ENCODE measurements at places on chromosomes 3 and 15. TPM values are rescaled to one million over a fixed set of nuclear protein-coding genes. Genes with fewer than 3 reads are reported as not detected.

- no peak for DNase-seq
Measured at GRCh38 chr15:61393949-61394348, 164.8 kb upstream of the RORA start.

GRCh38 chr3:49182682-49183081 lies 11.3 kb downstream of the KLHDC8B start:
- DNase-seq = no peak

DNA sequence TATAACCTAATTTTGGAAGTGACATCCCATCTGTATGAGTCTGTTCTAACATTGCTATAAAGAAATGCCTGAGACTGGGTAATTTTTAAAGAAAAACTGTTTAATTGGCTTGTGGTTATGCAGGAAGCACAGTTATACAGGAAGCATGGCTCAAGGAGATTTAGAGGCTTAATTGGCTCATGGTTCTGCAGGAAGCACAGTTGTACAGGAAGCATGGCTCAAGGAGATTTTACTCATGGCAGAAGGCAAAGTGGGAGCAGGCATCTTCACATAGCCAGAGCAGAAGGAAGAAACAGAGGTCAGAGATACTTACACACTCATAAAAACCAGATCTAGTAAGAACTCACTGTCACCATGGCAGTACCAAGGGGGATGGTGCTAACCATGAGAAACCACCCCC lies 193.1 kb upstream of the ADAMTS9 start:
- DNase-seq = no peak

GRCh38 chr3:27544372-27544865 lies 60.2 kb upstream of the SLC4A7 start:
- DNase-seq = no peak

HIGD2B gene
- not detected for total RNA-seq

TEX55 gene
- not detected for total RNA-seq

SMAD3 gene
- 58.2 TPM for total RNA-seq

DNA sequence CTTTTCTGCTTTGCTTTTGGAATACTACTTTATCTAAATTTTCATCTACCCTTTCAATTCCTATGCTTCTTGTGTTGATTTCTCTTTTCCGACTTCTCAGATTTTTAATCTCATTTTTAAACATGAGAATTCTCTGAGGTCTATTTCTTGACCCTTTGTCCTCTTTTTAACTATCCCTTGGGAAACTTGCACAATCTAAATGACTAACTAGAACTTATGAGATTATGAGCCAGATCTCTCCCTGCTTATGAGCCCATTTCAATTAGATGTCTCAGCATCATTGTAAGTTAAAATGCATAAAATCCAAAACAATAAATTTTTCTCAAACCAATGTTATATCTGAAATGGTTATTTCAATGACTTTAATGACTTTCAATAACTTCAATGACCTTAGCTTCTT lies 296.9 kb upstream of the AGTR1 start:
- no peak for DNase-seq

- DNase-seq = no peak
Measured at GRCh38 chr15:71237456-71238188, 122.4 kb downstream of the THSD4 start.

ITGA11 gene
- 11.1 TPM for total RNA-seq

SNTN gene
- total RNA-seq = not detected

GRCh38 chr15:61396235-61396919 lies 167.3 kb upstream of the RORA start:
- no peak for DNase-seq

- DNase-seq = no peak
Measured at GRCh38 chr3:157103280-157103679, 56.7 kb downstream of the CCNL1 start.

DNA sequence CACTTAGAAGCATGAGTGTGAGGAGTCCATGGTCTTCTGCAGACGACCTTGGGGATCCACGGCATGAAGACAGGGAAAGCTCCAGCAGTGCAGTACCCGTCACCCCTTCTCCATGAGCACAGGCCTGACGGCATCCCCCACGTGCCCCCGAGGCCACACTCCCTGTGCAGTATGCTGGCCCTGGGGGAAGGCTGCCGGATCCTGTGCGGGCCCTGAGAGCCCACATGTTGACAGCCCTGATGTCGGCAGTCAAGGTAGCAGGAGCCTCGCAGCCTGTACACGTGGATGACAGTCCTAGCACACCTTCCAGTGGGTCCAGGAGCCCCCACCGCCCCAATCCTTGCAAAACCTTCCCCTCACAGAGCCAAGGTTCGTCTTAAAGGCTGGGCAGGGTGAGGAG lies 195.3 kb downstream of the ATP10A start:
- no peak for DNase-seq

DNA sequence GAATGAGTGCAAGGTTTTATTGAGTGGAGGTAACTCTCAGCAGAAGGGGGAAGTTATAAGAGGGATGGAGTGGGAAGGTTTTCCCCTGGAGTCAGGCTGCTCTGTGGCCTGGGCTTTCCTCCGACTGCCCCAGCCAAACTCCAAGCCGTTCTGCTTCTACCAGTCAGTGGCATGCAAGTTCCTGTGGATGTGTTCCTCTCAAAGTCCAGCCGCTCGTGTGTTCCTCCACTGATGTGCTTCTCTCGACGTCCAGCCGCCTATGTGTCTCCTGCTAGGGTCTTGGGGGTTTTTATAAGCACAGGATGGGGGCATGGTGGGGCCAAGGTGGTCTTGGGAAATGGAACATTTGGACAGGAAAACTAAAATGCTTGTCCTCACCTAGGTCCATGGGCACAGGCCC lies 9.0 kb upstream of the U2SURP start:
- no peak for DNase-seq

- peak; percentile 83 for DNase-seq
Measured at GRCh38 chr15:51750792-51751696, at the start of gene TMOD2. Gene TMOD2 (plus strand): TSS chr15:51751597. CDS start chr15:51766442, 14,845 bp downstream.

DNA sequence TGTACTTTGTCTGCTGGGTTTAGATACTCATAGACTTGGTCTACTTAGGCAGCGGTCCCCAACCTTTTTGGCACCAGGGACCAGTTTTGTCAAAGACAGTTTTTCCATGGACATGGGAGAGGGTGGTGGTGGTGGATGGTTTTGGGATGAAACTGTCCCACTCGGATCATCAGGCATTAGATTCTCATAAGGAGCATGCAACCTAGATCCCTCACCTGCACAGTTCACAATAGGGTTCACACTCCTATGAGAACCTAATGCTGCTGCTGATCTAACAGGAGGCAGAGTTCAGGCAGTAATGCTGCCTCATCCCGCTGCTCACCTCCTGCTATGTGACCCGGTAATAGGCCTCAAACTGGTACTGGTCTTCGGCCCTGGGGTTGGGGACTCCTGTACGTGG lies 45.3 kb downstream of the CMSS1 start:
- no peak for DNase-seq

DNA sequence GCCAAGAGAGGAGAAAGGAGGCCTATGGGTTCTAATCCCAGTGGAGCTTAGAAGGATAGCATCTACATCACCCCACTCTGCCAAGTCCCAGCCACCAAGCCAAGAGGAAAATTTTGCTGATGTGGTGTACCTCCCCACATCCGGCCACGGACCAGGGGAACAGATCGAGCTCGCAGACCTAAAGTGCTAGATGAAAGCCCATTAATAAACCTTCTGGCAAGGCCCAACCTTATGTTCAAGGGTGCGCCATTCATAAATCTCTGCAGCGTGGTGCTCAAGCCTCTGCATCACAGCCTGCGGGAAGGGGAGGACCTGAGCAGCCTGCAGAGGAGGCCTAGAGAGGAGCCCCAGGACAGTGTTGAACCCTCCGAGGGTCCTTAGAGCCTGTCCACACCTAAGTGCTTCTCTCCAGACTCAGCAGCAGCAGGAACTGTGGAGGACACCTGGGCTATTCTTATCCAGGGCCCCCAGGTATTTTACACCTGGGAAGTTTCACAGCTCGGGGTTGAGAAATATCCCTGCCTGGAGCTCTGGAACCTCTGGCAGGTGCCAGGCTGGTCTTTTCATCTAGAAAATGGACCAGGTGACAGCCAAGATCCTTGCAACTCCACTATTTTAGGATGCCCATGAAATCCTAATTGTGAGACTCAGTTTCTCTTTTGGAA lies 68.0 kb downstream of the MRPL46 start:
- DNase-seq = no peak

DNA sequence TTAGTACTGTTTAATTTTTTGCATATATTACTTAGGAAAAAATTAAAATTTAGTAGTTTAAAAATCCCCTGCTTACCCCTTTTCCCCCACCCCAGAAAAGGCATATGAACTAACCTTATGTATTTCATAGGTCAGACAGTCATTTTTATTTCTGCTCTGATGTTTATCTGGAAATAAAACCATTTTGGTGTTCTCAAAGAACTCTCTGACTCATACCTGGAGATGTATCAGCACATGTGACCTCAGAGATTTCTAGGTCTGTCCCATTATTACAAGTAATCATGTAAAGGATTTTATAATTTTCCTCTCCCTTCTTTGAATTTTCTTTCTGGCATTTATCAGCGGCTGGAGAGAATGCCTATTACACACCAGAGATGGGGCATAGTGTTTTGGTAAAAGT lies 14.1 kb upstream of the CCR8 start:
- no peak for DNase-seq

CCRL2 gene
- total RNA-seq = 2.8 TPM

- peak; percentile 15 for DNase-seq
Measured at GRCh38 chr3:156259896-156260295, 139.5 kb downstream of the KCNAB1 start.

GRCh38 chr3:108133858-108134554 lies 43.2 kb upstream of the CD47 start:
- no peak for DNase-seq

- DNase-seq = no peak
Measured at GRCh38 chr3:71082833-71083232, 500.7 kb downstream of the FOXP1 start.

HERC2 gene
- total RNA-seq = 58.4 TPM

DNA sequence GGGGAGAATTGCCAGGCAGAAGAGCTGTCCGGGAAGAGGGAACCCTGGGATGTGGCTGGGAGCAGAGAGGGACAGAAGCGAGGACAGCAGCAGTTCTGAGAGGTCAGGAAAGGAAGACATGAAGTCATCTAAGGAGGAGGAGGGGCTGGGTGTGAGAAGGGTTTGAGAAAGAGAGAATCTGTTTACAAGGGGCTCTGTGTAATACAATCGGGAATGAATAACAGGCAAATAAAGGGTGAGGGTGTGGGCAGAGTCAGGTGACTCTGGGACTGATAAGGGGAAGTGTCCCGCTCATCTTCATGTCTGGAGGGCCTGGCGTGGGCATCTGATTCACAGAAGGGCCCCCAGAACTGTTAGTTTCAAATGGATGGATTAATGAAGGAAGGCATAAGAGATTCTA lies 191.3 kb downstream of the XXYLT1 start:
- no peak for DNase-seq

DNA sequence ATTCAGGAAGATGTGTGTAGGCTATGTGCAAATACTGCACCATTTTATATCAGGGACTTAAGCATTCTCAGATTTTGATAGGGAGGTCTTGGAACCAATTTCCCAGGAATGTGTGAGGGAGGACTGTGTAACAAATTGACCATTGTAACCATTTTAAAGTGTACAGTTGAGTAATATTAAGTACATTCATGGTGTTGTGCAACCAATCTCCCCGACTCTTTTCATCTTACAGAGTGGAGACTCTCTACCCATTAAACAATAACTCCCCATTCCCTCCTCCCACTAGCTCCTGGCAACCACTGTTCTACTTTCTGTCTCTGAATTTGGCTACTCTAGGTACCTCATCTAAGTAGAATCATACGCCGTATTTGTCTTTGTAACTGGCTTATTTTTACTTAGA lies 5.1 kb downstream of the RCN2 start:
- DNase-seq = no peak

SAMMSON gene
- total RNA-seq = 0.98 TPM

DNA sequence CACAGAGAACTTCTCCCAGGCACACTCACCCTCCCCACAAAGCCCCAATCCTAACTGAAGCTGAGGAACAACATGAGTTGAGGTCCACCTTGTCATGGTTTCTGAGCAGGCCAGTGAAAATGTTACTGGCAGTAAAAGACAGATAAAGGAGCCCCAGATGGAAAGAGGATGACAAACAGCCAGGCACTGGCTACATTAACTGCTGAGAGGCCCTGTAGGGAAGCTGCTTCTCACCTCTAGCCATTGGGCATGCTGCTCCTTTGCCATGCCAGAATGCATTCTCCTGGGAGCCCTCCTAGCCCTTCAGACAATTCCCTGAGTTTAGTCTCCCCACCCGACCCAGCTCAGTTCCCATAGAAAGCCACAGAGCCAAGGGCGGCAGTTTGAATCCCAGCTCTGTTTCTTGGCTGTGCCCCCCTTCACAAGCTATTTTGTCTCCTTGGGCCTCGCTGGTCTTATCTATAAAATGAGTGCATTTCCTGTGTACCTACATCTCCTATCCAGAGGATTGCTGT lies 60.5 kb downstream of the LMCD1 start:
- DNase-seq = no peak

DNA sequence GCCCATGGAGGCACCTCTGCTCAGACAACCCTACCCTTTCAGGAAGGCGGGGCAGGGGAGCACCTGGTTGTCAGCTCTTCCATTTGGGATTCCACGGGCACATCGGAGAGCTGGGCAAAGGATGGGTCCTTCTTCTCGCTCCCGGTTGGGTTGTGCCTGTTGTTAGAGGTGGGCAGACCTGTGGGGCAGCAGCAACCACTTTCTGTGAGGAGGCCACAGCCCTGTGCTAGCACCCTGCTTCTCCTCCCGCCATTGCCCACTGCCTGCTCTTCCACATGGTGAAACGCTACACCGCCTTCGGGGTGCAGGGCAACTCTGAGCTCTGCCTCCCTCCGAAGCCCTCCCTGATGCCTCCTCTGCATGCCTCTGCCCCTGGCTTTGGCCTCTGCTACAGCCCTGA lies 7.0 kb upstream of the HHATL start:
- DNase-seq = peak; percentile 2

DNA sequence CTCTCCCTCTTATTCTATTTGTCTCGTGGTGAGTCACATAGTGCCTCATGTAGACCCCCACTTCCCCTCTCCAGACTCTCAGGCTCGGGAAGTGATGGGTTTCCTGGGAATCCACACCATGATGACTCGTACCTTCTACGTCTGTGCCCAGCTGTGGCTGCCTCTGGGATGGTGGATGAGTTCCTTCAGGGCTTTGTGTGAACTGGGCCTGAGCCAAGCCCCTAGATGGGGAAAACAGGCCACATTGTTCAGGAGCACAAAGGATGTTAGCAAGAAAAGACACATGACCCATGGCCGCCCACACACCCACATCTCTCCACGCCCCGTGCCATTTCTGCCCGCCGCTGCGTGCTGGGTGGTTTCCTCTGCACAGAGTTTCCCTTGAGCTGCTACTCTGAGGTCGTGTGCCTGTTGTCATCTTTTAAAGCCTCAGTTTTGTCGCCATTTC lies 10.5 kb downstream of the ISG20 start:
- peak; percentile 80 for DNase-seq

BRK1 gene
- total RNA-seq = 130 TPM
